ENCODE measurements at places on chromosomes 2 and 18.
A peak's percentile ranks its signal among the peaks of the same experiment; 100 is the strongest.

DNA sequence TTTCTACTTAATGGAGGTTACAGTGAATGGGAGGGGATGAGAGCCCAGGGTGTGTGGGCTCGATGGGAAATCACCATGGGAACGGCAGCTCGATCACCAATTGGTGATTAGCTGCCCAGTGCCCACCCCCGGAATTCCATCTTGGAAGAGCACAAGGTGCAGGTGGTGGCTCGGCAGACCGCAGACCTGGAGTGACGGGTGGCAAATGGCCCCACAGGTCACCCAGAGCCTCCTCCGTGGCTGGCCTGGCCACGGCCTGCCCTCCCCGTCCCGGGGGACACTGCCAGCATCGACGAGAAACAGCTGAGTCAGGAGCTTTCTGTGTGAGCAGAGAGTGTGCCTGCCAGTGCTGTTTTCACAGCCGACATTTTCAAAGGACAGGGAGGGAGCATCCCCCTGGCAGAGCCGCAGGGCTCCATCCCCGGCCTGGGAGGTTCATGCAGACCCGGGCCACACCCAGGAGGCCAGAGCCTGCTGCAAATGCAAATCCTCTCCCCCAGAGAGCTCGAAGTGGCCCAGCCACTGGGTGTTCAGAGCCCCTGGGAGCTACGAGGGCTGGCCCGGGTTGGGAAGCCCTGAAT, 176.4 kb upstream of the MYT1L start:
- no peak for DNase-seq

- DNase-seq = no peak
Measured at GRCh38 chr18:40624959-40625358, 1330.1 kb upstream of the PIK3C3 start.

DNA sequence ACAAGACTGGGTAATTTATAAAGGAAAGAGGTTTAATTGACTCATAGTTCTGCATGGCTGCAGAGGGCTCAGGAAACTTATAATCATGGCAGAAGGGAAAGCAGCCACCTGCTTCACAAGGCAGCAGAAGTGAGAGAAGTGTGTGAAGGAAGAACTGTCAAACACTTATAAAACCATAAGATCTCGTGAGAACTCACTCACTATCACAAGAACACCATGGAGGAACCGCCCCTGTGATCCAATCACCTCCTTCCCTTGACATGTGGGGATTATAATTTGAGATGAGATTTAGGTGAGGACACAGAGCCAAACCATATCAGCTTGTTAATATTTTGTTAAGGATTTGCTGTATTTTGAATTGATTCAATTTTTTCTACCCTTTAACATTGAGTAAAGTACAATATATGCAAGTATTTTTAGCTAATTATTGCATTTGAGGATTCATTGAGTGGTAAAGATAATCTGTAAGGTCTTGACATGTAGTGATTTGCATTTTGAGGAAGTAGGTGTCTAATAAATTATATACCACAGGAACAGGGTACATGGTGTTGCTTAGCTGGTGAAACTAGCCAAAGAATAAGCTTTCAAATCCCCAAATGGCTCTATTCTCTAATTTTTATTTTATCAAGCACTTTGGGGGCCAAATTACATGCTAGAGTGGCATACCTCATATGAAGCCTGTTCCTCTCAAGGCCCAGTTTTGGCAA, 3.9 kb upstream of the C2orf69 start:
- DNase-seq = no peak

GRCh38 chr2:96264656-96265348, 995 bp downstream of the TMEM127 start:
- peak; percentile 40 for DNase-seq

DNA sequence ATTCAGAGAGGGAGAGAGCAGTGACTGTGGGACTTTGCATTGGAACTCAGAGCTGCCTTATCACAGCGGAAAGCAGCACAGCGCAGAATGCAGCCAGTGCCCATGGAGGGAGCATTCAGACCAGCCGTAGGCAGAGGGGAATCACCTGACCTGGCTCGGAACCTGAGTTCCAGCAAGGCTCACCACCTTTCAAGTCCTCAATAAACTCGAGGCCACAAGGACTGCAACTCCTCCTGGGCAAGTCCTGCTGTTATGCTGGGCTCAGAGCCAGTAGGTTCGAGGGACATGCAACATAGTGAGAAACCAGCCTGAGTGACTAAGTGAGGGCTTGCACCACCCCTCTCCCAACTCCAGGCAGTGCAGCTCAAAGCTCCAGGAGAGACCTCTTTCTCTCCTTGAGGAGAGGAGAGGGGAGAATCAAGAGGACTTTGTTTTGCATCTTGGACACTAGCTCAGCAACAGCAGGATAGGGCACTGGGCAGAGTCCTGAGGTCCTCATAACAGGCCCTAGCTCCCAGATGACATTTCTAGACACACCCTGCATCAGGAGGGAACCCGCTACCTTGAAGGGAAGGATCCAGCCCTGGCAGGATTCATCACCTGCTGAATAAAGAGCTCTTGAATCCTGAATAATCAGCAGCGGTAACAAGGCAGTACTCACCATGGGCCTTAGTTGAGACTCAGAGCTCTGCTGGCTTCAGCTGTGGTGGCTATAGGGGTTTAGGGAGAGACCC, 136.8 kb upstream of the OTOS start:
- DNase-seq = peak; percentile 75

GRCh38 chr18:79546781-79547272, 132.8 kb upstream of the CTDP1 start:
- no peak for DNase-seq

DNA sequence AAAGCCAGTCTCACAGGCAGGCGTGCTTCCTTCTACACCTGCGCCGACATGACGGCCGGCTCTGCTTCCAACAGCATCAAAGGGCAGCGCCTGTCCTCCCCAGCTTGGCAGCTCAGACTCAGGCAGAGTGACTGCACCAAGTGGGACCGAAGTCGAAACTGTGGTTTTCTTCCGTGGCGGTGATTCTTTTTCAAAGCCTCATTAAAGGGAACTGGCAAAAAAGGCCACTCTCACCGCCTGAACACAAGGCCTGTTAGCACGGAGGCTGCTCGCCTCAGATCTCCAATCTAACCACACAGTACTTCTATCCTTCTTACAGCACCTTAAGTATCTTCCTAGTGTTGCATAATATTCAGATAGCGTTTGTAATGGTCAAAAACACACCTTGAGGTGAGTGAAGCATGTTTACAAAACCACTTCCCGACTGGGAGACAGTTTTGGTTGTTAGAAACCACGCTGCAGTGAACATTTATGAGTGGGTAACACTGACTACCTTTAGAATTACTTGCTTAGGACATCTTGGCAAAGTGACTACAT, 236.4 kb downstream of the HDAC4 start:
- no peak for DNase-seq

DNA sequence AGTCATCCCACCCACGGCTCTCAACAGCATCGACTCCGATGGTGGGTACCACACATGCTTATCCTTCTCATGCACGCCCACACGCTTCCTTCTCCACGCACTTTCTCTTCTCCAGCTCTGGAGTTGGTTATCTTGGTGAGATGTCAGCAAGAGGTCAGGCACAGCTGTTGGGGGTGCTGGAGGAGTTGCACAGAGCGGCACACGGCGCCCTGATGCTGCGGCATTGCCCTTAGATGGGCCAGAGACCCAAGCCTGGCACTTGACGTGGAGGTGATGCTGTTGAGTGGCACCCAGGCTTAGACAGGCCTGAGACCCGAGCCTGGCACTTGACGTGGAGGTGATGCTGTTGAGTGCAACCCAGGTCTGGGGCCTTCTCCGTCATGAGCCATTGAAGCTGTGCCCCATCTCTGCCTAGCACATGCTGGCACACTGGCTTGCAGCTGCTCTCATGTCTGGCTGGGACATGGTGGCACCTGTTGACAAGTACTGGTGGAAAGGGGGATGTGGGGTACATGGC, 83.2 kb downstream of the DGKD start:
- no peak for DNase-seq

Data from fibroblast of skin of back (primary cell).